Natural killer cell treated with Interleukin-12 subunit alpha and Interleukin-12 subunit beta and Interleukin-15 and Interleukin-18, amount 100 ng/mL, for 72 hours (primary cell): ENCODE measurements at places on chromosomes 6 and 20.

- DNase-seq = no peak
Observed at GRCh38 chr6:157726892-157727628, 96.0 kb upstream of the SNX9 start.

DNA sequence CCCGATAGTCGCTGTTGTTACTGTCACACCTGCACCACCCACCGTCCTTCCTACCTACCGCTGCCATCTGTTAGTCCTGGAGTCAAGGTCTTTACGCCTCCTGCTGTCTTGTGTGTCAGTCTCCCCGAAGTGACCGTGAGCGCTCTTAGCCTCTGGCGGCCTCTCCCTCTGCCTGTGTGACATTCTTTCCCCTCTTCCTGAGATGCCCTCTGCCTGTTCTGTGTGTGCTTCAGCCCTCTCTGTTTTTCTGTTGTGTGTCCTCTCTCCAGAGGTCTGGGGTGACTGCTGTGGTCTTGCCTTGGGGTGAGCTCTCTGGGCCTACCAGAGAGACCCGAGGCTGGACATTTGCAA is 54.9 kb downstream of the TCP11 start:
- DNase-seq = no peak

DNA sequence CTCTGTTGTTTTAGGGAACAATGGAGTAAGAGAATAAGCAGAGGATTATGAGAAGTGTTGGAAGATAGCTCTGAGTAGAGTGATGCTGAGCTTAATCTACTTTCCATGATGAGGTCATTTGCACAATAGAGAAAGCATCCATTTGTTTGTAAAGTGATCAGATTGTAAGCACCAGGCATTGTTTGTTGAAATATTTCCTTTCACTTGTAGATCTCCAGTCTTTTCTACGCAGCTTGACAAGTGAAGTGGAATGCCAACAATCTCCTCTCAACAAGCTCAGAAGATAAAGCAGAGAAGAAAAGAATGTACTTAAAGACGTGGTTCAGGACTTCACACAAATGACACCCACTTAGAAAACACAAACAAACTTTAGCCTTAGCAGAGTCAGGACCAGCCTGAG is 80.1 kb upstream of the MARCKS start:
- DNase-seq = no peak

DNA sequence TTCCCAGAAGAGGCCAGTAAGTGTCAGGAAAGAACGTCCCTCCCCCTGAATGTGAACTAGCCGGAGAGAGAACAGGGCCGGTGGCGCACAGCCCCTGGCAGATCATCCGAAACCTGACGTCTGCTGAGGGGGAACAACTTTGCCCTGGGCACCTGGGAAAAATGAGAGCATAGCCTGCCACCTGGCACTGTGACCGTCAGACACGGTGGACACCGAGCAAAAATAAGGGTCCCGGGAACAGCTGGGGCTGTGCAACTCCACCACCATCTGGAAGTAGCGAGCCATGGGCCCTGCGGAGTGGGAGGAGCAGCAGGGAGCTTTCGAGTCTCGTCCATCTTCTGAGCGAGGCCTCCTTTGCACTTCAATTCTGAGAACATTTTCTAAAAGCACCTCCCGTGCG is 110.8 kb downstream of the EDN3 start:
- no peak for DNase-seq

DNA sequence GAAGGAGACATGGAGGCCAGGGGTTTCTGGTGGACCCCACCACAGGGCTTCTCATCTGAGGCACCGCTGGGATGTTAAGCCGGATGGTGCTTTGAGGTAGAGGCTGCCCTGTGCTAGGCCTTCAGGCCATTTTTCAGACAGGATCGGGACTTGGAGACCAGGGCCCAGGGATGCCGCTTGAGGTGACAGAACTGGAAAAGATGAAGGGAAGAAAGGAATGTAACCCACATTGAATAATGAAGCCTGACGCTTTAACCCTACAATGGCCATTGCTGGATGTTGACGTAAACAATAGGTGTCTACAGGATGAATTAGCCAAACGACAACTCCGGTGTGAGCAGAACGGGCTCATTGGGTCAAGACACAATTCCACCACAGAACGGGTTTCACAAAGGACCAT is 62.5 kb downstream of the CEBPB start:
- no peak for DNase-seq

DNA sequence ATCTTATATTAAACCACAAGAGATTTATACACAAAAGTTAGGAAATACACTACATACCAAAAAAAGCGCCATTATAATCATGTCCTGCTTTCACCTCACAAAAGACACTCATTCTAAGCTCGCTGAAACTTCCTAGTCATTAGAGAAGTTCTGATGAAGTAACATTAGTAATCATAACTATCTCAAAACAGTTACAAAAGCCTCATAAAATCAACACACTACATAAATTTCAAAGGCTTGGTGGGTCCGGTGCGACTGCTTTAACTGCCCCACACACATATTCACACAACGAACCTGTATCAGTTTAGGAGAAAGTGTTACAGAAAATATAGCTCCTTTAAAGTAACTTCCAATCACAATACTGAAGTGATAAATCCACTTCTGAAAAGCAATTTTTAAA is 1.9 kb downstream of the PHIP start:
- DNase-seq = no peak

- DNase-seq = no peak
Observed at GRCh38 chr20:51128198-51128597, 105.3 kb upstream of the KCNG1 start.
